ENCODE measurements at places on chromosomes 7 and 10.

DNA sequence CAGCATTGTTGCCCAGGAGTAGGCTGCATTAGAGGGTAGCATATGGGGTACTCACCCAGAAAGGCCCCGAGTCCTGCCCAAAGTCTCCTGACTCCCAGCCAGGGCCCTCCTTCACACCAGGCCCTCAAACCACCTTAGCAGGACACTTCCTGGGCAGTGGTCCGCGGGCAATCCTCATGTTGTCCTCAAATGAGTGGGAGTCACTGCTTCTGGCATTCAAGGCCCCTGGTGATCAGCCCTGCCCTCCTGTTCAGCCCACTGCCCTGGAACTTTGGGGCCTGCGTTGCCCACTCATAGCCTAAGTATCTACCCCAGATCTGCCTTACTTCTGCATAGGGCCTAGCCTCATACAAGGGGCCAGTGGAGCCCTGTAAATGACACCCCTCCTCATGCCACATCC lies 70.9 kb upstream of the PRLHR start:
- DNase-seq = no peak

- no peak for DNase-seq
These were observed 57.9 kb upstream of the FEZF1 start for GRCh38 chr7:122362473-122362872.

DNA sequence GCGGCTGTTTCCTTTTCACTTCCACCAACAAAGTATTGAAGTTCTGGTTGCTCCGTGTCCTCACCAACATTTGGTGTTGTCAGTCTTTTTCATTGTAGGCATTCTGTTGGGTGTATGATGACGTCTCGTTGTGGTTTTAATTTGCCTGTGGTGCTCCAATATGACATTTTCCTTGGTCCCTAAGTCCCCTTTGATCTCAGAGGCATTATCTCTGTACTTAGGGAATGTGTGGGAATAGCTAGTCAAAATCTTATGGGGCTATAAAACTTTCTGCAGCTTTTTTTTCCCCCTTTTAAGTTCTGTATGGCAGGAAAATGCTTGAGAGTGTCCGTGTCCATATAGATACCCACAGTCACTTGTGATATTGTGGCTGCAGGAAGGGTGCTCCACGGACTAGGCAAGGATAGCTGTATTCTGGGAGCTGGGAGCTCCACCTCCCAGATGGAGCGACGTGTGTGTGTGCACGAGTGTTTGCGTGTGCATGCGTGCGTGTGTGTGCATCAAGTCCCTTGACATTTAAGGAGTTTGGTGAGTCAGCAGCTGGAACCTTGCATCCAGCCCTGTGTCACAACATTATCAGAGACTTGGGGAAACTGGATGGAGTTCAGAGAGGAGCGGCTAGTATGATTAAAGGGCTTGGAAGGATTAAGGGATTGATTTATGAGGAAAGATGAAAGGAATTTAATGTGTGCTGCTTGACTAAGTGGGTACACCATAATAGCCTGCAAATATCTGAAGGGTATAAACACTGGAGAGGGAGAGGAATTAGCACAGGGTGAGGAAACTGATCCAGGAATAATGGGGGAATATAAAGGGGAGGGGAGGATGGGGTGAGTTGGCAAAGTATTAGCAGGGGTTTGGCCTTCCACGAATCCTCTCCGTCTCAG lies 66.8 kb downstream of the LRMDA start:
- DNase-seq = no peak

DNA sequence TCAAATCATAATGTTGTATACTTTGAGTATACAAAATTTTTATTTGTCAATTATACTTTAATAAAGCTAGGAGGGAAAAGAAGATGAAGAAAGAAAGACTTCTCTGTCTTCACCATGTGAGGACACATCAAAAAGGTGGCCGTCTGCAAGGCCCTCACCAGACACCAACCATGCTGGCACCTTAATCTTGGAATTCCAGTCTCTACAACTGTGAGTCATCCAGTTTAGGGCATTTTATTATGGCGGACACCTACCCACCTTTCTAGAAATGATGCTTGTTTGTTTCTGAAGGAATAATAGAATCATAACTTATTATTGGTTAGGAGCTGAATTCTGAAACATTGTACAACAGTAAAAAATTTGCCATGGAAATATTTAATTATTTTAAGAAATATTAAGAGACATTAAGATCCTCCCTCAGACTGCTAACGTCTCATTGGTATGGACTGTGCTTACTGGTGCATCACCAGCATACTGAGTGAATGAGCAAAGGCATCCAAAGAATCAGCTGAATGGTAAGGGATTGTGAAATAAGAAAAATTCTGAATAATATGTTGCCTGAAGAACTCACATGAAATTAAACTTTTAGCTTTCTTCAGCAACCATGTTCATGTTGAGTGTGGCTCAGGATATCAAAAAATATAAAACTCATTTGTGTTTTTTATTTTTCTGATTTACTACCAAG lies 536.6 kb downstream of the HTR7 start:
- no peak for DNase-seq

GRCh38 chr10:60921633-60922032 lies 22.4 kb downstream of the RHOBTB1 start:
- no peak for DNase-seq

All from stimulated activated CD4-positive, alpha-beta T cell treated with anti-CD3 and anti-CD28 coated beads, TNF-alpha, amount 100 ng/mL, for 48 hours (primary cell).